ENCODE measurements at places on chromosomes 2 and 18. TPM values are rescaled to one million over a fixed set of nuclear protein-coding genes. Genes with fewer than 3 reads are reported as not detected.

Gene RASGRP3
- total RNA-seq = not detected

Gene AAK1
- 20.5 TPM for total RNA-seq

Gene PTH2R
- total RNA-seq = not detected

Gene RAMP1
- total RNA-seq = 8.2 TPM

Measured in hair follicular keratinocyte (primary cell).